OCI-M1 (cell line): ENCODE measurements at places on chromosomes 4 and X.

GRCh38 chr4:111639876-111640275, 505.4 kb upstream of the FAM241A start:
- DNase-seq: peak; percentile 29

GRCh38 chr4:6742989-6743388, 27.0 kb downstream of the BLOC1S4 start:
- DNase-seq: no peak

DNA sequence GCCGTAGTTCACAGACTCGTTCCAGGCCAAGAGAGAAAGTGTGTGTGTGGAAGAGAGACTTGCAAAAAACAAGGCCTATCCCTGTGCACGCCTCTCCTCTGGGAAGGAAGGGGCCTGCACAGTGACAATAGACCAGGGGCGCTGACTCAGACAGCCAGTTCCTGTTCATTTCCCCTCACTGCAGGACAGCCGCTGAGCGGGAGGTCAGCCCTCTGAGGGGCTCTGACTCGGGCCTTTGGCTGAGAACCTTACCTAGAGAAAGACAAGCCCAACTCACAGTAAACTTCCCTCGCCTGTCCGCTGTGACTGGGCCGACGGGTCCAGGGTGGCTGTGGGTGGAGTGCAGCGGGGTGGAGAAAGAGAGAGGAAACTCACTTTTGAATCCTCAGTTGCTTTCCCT, 52.1 kb downstream of the RTL5 start:
- DNase-seq: no peak

- no peak for DNase-seq
These were observed 1.6 kb downstream of the KCTD8 start for GRCh38 chr4:44446801-44447562.

DNA sequence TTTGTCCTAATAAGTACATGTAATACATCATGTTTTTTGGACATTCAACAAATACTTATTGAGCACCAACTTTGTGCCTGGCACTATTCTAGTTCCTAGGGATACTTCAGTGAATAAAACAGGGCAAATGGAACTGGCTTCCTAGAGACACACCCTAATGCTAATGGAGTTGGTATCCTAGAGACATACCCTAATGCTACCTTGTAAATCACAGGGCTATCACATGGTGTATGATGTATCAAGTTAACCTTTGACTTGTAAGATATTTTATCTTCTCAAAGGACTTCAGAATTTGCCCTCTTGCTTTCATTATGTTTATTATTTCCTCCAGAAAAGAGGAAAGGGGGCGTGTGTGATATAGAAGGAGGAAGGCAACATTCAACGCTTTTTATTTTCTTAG, 10.1 kb downstream of the GK start:
- no peak for DNase-seq

DNA sequence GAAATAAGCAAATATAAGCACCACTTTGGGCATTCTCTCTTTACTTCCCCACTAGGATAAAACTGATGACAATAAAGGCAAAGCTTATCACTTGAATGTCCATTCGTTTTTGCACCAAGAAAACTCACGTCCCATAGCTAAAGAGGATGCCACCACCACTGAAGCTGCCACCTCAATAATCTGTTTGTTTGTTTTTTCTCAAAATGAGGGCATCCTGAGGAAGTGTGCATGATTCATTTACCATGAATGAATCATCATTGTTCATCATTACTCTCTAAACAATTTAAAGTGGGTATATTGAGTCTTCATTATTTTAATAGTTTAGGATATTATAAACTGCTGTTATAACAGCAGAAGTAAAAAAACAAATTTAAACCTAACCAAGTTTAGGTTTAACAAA, 168.2 kb downstream of the DCTD start:
- DNase-seq: no peak

DNA sequence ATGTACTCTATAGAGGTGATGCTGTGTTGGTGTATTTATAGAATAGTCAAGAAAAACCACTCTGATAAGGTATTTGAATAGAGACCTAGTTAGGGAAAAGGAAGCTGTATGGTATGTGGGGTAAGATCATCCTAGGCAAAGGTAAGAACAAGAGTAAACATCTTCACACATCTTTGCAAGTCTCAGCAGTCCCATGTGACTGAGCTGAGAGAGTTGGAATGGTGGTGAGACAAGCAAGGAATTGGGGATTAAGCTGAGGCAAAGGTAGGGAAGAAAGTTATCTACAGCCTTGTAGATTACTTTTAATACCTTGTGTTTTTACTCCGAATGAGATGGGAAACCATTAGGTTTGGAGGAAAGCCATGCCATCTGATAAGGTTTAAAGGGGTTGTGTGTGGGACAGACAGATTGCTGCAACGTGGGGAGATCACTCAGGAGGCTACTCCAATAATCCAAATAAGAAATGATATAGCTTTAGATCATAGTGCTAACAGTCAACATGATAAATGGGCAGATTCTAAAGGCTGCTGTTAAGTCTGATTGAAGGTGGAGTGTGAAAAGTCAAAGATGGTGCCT, 31.7 kb upstream of the MANBA start:
- peak; percentile 37 for DNase-seq

DNA sequence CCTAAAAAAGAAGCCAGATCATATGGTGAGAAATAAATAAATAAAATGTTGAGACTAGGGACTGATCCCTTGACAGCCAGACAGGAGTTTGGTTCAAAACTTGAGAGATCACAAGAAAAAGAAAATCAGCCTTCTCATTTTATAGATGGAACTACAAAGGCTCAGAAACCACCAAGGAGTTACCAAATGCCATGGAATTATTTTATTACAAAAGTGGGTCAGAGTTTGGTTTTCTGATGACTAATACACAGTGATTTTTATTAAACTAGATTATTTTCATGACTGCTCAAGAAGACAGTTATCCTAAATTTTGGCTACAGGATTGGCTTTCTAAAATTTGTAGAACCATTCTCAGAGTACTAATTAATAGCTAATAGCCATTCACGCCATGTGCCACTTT, 6.2 kb downstream of the CXCL1 start:
- no peak for DNase-seq

DNA sequence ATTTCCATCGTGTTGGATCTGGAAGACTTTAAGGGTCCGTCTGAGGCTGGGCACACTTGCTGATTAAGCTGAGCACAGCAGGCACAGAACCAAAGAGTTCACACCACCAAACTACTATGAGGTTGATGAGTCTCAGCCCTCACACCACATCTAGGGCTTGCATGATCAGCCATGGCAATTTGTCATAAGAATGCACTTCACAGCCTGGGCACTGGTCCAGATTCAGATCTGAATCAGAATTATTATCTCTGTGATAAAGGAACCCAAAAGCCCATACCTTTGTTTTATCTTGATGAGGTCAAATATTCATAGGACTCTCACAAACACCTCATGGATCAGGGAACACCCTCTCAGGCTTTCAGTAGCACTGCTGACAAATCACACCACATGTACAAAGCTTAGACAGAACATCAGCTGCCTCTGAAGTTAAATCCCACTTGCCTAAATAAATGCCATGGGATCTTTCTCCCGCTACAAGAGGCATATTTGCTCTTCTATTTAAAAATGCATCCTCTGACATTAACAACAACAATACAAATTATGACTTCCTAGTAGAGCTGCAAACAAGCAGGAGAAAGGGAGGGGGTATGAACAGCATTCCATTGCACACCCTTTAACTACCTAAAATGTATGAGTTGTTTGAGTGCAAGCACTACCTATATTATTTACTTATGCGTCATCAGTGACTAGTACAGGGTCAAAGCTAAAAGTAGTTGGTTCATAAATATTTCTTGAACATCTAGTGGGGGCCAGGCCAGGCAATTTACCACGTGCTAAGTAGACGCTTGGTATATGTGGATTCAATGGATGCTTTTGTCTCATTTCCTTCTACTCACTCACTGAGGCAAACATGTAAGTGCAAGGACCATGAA, 186.3 kb upstream of the FGF13 start:
- DNase-seq: no peak

- no peak for DNase-seq
These were observed 8.3 kb downstream of the FGFR3 start for GRCh38 chr4:1801286-1801958.

GRCh38 chr4:2891294-2891693, 47.6 kb downstream of the ADD1 start:
- DNase-seq: peak; percentile 25

DNA sequence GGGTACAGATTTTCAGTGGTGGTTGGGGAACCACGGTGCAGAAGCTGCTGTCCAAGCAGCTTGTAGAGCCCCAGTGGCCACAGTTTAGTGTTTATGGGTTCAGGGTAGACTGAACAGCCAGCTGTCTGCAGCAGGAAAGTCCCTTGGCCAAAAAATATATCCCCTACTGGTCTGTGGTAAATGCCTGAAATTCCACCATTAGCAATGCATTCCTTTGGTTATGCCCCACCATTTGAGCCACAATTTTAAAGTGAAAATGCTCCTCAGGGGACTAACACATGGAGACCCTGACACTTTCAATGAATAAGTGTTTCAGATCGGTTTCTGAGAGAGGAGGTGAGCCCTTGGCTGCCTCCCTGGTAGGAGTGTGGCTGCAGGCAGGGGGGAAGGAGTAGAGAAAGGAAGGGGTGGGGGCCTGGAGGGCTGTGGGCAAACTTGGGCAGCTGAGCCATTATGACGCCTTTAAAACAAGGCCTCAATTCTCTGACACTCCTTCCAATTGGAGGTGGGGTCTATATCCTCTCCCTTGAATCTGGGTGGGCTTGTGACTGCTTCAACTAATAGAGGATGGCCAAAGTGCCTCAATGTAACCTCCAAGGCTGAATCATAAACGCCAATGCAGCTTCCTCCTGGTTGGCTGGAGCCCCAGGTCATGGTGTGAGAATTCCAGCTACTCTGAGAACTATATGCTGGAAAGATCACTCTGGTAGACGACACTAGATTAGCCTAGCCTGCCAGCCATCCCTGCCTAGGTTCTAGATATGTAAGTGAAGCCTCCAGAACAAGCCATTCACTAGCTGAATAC, 75.8 kb upstream of the ATP6AP2 start:
- no peak for DNase-seq

- no peak for DNase-seq
These were observed 60.2 kb upstream of the VCX3B start for GRCh38 chrX:8404471-8404870.

DNA sequence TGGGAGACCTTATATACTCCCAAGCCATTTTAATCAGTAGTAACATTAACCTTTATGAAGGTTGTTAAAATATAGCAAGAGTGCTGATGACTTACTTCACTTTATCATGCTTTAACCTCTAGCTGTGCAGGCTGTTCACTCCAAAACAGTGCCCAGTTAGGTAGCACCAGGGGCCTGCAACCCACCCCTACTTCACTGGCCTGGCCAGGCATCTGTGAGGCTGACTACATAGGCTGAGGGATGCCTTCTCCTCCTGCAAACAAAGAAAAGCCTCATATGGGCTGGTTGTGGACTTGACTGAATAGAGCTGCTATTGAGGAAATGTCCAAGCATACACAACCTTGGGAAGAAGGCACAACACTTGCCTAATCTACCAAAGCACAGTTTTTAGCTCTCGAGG, 172.8 kb downstream of the SHROOM3 start:
- no peak for DNase-seq

GRCh38 chr4:186886759-186887158, 163.1 kb upstream of the FAT1 start:
- DNase-seq: no peak

DNA sequence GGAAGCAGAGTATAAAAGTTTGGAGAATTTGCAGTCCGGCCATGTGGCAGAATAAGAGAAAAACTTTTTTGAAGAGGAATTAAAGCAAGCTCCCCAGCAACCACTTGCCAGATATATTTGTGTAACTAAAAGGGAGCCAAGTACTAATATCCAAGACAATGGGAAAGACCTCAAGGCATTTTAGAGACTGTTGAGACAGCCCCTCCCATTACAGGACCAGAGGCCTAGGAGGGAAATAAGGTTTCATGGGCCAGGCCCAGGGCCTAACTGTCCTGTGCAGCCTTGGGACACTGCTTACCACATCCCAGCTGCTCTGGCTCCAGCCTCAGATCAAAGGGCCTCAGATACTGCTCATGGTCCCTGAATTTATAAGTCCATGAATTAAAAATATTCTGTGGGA, 659.4 kb downstream of the PCDH19 start:
- DNase-seq: no peak

DNA sequence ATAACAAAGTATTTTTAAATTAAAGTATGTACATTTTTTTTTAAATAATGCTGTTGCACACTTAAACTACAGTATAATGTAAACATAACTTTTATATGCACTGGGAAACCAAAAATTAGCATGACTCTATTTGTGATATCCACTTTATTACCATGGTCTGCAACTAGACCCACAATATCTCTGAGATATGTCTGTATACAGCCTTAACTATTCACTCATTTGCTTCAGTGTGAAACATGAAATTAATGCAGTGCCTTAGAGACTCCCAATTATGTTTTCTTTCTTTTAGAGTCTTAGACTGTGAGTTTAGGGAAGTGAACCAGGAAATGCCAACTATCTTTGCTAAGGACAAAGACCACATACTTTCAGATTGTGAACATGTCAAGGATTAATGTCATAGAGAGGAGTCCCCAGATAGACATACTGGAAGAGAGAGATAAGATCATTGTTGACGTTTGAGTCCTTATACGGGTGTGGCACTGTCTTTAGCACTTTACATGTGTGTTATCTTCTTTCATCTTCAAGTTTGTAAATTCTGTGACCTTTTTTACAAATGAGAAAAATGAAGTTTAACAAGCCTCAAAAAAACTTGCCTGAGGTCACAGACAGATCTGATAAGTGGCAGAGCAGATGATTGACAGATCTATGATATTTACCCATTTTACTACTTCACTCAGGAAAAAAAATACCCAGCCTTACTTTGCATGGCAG, 23.2 kb downstream of the CXorf58 start:
- DNase-seq: peak; percentile 65

- no peak for DNase-seq
These were observed 427 bp downstream of the ZNF182 start for GRCh38 chrX:48003367-48003757.

- peak; percentile 14 for DNase-seq
These were observed 578.9 kb upstream of the FAT1 start for GRCh38 chr4:187302457-187303150.

DNA sequence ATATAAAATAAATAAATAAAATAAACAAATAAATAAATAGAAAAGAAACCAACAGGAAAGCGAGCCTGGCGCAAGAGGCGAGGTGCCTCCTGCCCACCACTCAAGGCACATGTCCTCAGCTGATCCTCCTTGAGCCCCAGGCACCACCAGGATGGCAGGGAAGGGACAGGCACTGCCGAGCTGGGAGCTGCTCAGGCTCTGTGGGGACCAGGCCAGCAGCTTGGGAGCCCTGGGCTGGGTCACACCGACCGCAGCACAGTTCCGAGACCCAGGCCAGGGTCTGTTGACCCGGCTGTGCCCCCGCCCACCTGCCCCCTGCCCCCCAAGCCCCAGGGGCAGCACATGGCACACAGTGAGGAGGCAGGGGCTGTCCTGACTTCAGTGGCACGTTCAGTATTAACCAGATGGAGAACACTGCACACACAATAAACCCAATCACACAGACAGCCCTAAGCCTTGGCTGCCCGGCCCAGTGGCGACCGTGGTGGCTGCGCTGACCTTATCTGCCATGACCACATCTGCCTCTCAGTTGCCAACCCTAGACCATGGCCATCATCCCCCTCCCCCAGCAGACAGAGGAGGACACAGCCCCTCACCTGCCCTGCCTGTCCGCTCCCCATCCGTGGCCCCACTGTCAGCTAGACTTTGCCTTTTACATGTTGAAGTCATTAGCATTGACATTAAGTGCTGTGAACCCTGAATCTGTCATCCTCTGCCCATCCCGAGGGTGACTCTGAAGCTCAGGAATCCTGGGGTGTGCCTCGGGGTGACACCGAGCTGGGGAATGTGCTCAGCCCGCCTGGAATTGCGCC, 2.9 kb upstream of the TREX2 start:
- no peak for DNase-seq
